ENCODE measurements at places on chromosomes 7 and 10.

DNA sequence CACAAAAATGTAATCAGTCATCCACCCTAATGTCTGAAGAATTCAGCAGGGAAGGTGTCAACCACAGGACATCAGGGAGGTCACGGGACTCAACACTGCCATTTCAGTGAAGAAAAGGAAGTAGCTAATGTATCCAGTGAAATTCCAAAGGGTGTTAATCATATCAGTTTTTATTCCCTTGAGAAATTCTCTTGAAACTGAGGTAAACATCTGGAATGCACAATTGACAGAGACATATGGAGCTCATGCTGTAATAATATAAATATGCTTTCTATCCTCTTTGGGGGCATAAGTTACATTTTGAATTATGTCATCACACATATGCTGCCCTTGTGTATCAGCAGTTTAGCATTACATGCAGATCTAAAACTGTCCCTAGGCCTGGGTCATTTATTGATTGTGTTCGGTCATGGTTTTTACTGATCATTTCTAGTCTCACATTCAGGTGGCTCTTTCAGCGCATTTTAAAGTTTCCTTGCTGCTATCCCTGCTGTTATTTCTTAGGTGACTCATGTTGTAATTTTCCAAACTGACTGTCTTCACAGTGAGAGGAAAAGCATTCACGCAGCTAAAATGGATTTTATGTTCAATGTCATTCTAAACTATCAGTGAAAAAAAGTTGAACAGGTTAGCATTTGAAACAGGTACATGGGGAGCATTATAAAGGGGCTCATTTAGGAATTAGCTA, 273.9 kb downstream of the TSPAN12 start:
- no peak for DNase-seq

DNA sequence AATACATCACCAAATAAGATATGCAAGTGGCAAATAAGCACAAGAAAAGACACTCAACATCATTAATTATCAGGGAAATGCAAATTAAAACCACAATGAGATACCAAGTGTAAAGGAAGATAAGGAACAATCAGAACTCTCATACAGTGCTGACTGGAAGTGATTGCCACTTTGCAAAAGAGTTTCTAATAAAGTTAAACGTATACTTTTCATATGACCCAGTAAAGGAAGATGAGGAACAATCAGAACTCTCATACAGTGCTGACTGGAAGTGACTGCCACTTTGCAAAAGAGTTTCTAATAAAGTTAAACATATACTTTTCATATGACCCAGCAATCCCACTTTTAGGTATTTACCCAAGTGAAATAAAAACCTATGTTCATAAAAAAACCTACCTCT, 12.2 kb upstream of the JMJD1C start:
- no peak for DNase-seq

DNA sequence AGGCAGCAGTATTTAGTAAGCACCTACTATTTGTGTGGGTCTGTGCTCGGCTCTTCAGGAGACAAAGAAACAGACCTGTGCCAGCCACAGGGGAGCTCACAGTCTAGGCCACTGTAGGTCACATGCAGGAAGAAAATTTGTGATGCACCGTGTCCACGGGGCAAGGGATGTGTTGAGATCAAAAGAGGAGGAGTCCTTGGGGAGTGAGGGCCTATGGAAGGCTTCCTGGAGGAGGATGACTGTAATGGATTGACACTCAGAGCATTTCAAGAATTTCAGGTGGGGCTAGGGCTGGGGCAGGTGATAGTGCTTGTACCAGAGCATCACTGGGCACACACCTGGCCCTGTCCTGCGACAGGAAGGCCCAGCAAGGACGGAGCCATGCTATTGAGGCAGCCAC, 102.7 kb downstream of the ZMIZ1 start:
- no peak for DNase-seq

GRCh38 chr10:99905971-99906370, 103.8 kb downstream of the DNMBP start:
- DNase-seq = no peak

- no peak for DNase-seq
These were observed 170.2 kb upstream of the PITRM1 start for GRCh38 chr10:3342771-3343170.

GRCh38 chr7:111588065-111588433, 25.8 kb upstream of the IMMP2L start:
- no peak for DNase-seq

GRCh38 chr7:101538596-101539459, 90.3 kb downstream of the MYL10 start:
- DNase-seq = peak; percentile 1

DNA sequence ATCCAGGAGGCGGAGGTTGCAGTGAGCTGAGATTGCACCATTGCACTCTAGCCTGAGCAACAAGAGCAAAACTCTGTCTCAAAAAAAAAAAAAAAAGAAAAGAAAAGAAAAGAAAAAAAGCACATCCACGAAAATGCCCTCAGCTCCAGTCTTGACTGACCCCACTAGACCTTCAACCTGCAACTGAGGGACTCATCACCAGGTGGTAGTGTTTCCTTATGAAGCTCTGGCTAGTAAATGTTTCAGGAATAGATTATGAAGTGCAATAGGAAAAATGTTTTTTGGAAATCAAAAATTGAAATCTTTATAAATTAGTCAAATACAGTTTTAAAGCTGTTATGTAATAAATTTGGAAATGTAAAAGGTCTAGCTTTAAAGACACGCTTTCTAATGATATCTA, 22.4 kb downstream of the TLL2 start:
- DNase-seq = no peak

GRCh38 chr7:70152313-70152712, 554.0 kb downstream of the AUTS2 start:
- no peak for DNase-seq

- DNase-seq = no peak
These were observed 48.2 kb upstream of the GPR141 start for GRCh38 chr7:37635346-37635745.

GRCh38 chr7:3356173-3356572, 55.1 kb downstream of the SDK1 start:
- DNase-seq = no peak

DNA sequence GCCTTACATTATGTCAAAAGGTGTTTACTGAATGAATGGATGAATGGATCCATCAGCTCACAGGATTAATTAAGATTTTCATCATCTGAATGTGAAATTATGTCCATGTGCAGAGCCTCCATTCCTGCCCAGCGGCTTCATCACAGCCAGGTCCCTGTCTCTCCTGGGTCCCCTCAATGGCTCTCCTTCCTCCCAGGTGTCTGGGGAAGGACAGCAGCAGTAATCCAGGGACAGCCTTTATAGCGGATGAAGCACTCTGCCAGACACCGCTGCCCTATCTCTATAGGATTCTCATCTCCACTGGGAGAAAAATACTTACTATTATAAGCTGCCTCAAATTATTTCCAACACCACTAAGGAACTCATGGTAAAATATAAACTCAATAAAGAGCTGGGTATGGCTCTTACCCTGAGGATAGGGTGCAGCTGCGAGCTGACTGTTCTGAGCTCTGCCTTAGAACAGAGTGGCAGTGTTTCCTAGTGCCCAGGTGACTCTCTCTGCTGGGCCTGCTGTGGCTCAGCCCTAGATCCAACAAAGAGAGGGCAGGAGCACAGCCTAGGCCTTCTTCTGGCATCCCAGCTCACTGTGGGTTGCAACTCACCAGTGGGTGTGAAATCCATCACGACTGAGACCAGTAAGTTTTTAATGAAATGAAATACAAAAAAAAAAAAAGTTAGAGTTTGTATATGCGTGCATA, 38.3 kb downstream of the GPRIN2 start:
- DNase-seq = no peak

GRCh38 chr10:51905032-51905431, 205.6 kb upstream of the CSTF2T start:
- no peak for DNase-seq

GRCh38 chr7:115274-115911, 77.0 kb upstream of the FAM20C start:
- no peak for DNase-seq

- peak; percentile 28 for DNase-seq
These were observed 846 bp upstream of the ZNF775 start for GRCh38 chr7:150378115-150378852.

GRCh38 chr10:86082556-86082955, 284.0 kb downstream of the GRID1 start:
- DNase-seq = no peak

DNA sequence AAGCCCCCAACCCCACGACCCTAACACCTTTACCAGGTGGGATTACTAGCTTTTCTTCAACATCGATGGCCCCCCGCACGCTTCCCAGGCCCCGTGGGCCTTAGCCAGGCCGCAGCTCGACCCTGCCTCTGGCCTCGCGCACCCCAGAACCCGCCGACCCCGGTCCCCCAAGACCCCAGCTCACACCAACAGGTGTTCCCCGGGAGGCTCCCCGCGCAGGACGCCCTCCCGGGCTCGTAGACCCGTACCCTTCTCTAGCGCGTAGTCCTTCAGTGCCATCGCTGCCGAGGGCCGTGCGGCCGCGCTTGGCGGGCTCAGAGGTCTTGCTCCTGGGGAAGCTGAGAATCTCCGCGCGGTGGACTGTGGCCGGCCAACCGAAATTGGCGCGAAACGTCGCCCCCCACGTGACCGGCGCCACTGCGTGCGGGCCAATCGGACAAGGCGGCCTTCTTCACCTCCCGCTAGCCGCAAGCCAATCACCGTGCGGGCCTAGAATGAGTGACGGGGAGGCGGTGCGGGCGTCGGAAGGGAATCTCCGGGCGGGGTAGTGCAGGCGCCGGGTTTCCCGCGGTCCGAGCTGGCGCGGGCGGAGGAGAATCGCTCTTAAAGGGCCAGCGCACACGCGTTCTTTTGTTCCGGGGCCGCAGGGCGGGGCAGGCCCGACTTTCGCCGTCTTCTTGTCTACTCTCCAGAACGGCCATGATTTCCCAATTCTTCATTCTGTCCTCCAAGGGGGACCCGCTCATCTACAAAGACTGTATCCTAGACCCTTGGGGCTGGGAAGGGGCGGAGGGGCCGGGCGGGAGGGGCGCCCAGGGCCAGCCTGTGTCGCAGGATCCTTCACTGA, at the start of the genes AP4M1 and MCM7:
TSS of gene AP4M1 (plus strand) at position 628 of the 847 bp plus-strand sequence. CDS start at position 700, 72 bp downstream.
TSS of gene MCM7 (minus strand) at position 382 of the 847 bp plus-strand sequence. CDS start at position 279, 103 bp downstream.
- peak; percentile 98 for DNase-seq

GRCh38 chr7:73841689-73842066, 638 bp downstream of the METTL27 start:
- no peak for DNase-seq

DNA sequence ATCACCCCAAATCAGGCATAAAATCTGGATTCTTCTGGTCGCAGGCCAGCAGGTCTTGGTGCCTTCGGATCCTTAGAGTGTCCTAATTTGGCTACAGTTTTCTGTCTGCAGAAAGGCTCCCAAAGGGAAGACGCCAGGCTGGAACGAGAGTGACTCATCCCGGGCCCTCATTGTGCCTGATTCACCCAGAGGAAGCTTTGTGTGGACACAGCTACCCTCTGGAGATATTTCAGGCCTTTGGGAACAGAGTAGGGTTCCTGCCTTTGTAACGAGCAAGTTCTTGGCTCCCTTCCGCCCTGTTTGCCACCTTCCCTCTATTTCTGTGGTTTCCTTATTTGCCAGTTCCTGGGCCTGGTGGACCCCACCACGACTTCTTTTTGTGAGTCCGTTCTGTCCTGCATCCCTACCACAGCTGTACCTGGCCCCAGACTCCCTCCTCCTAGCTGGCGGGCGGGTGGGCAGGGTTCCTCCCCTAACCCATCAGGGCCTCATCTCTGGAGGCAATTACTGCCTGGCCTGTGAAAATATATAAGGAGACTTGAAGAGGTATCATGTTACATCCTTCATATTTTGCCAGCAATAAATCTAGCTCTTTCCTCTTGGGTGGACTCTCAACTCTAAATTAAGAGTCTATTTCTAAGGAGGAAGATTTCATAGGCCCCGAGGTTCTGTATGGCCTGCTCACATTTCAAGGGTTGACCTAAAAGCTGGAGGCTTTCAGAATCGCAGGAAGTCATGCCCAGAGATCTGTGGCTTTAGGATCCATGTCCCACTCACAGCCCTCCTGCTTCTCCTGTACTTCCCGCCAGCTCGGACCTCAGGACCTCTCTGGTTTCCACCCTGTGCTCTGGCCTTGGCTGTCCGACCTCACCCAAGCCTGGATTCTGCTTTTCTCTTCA, 219.2 kb upstream of the ZNF32 start:
- DNase-seq = no peak

DNA sequence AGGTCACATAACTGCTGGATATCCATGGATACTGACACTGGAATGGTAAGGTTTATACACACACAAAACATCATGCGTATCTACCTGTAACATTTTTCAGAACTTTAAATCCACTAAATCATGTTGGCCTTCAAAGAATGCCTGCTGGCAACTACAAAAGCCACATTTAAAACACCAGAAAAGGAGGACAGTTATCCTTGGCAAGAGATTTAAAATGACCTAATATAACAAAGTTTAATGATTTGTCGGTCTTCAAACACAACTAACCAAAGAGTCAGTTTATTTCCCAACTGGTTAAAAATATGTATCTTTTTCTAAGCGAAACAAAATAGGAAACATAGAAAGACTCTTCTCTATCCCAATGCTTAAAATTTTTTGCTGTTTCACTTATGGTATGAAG, 24.0 kb downstream of the WAPL start:
- DNase-seq = no peak

DNA sequence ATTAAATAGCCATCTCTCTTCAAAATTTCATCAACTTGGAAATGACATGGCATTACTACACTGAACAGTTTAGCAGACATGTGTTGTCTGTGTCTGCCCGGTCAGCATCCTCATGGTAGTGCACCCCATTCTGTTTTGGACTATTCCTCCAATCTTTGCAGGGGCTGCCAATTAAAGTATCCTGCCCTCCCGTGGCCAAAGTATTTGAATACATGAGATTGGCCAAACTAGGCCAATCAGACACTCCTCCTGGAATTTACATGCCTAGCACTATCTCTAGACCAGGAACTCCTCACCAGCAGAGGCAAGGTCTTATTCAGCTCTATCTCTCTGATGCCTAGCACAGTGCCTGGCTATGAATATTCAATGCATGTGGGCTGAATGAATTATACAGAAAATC, 4.4 kb downstream of the SHTN1 start:
- no peak for DNase-seq

GRCh38 chr10:84987039-84987438, 658.6 kb downstream of the CCSER2 start:
- no peak for DNase-seq

- no peak for DNase-seq
These were observed 82.7 kb upstream of the WIPF3 start for GRCh38 chr7:29723599-29723998.

DNA sequence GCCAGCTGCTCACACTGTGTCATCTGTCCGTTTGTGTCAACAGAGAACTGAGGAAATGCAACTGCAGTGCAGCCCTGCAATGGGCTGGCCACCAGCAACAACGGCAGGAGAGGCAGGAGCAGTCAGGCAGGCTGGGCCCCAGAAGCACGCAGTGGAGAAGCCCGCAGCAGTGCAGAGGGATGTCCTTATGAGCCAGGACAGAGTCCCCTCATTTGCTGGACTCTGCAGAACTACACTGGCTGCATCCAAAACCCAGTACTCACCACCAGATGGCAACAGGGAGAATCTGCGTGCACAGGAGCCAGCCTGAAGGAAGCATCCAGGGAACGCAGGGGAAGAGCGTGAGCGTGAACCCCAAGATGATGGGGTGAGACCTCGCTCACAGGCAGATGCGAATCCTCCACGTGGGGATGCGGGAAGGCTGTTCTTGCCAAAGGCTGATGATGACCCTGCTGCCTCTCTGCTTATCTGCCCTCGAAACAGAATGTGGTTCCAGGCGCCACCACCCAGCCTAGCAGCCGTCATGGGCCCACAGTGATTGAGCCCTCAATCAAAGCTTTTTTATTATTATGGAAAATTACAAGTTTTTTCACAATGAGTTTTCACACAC, 232.1 kb downstream of the PTPRN2 start:
- no peak for DNase-seq

GRCh38 chr7:155484483-155485399, 26.8 kb downstream of the EN2 start:
- DNase-seq = no peak
